Activated T-helper 1 cell treated with Interleukin-2 at 50 U/mL for 16 hours (primary cell): ENCODE measurements at places on chromosomes 1 and 21.

GRCh38 chr1:246179401-246179800 lies 327.7 kb downstream of the SMYD3 start:
- DNase-seq, result no peak

GRCh38 chr1:222325506-222325905 lies 222.4 kb downstream of the HHIPL2 start:
- no peak for DNase-seq

DNA sequence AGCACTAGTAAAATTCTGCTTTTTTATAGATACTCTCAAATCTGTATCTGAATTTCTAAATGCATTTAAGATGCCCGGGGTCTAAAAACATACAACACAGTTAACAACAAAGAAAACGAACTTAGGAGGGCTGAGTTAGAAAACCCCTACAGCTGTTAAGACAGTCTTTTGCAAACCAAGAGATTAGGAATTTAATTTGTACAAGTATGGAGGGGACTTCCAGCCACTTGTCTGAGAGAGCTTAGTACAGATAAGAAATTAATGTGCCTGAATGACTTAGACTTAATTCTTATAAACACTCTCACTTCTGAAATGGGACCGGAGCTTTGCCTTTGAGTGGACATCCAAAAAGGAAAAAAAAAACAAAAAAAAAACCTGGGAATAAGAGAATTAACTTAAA lies 61.6 kb downstream of the SMYD3 start:
- DNase-seq, result no peak

- no peak for DNase-seq
These were observed 7.2 kb upstream of the COL6A1 start for GRCh38 chr21:45974073-45975019.

GRCh38 chr1:2574350-2574749 lies 12.2 kb upstream of the PRXL2B start:
- DNase-seq, result no peak
